ENCODE measurements at places on chromosomes 2 and 18. TPM values are rescaled to one million over a fixed set of nuclear protein-coding genes. Genes with fewer than 3 reads are reported as not detected.

The ATP6V1B1 gene
- not detected for total RNA-seq

The LDLRAD4 gene
- total RNA-seq = 52.0 TPM

The FBLN7 gene
- total RNA-seq = 49.9 TPM

The DTNA gene
- 0.11 TPM for total RNA-seq

The PXDN gene
- total RNA-seq = not detected

The RIT2 gene
- total RNA-seq = not detected

The SMYD1 gene
- total RNA-seq = not detected

GRCh38 chr2:3100386-3100785 lies 277.2 kb downstream of the EIPR1 start:
- no peak for ATAC-seq

GRCh38 chr2:65156041-65156440 lies 26.1 kb upstream of the RAB1A start:
- no peak for ATAC-seq

DNA sequence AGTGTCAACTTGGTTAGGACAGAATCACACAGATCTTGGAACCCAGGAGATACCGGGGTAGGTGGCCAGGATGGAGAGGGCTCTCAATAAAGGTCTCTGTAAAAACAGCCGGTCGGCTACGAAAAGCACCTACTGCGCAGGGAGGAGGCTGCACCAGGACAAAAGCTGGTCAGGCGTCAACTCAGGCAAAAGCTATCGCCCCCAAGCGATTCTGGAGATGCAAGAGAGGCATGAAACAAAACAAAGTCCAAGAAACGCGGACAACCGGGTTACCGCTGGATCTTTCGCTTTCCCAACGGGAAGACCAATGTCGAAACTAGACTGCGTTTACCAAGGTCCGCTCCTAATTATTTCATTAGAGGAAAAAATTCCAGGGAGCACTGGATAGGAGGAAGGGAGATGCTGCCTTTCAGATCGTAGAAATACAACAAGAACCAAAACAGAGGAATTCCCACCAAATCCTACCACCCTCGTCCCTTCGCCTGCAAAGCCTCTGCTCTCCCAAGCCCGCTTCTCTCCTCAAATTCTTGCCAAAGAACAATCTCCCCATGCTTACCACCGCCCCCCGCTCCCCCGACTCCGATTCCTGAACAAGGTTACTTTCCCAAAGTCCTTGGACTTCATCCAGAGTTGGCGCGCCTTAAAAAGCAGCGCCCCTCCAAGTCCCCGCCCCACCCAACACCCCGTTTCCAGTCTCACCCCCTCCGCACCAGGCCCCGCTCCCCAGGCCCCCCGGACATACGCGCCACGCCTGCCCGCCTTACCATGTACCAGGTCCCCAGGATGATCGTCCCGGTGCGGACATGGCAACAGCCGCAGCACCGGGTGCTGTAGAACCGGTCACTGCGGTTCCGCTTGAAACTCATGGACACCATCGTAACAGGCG lies 539 bp downstream of the LAPTM4A start:
- peak; percentile 24 for ATAC-seq

DNA sequence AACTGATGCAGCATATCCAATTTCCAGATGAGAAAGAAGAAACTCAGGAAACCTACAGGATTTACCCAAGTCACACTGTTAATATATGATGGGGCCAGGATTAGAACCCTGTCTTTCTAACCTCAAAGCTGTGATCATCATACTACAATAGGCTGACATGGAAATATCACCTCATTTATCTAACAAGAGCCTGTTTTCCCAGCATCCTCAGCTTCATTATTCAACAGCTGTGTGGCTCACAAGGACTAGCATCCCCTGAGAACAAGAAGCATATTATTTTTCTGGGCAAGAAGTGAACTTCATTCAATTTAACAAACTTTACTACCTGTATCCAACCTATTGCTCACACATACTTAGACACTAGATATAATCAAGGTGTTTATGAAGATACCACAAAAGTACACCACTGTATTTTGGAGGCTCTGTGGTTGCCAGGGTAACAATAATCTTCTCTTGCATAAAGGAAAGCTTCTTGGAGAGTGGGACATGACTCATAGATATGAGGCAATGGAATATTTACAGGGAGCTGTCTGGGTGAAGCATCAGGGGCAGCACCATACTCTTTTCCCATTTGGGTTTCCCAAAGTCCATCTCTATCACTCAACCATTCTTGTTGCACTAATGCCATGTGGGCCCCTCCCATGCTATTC lies 218.2 kb downstream of the RAD51AP2 start:
- no peak for ATAC-seq

DNA sequence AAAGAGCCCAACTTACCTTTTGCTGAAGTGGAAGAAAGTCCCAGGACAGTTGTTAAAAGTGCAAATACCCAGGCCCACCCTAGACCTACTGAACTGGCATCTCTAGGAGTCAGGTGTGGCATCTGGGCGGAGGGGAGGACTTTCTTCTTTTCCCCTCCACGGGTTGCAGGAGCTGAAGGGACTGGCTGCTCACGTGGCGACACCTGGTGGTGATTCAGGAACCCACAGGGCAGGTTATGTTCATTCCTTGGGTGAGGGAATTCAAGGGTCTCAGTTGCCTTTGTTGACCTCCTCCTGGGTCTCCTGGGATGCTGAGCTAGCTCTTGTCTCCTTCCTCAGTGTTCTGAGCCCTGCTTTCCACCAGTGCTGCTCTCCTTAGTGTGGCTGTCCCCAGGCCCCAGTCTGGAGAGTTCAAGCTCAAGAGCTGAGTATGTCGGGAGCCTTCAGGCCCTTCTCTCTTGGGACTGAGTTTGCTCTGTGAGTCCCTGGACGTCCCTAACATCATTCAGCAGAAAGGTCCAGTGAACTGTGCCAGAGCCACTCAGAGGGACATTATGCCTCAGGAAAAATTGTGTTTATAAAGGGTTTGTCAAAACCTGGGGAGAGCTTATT lies 56.9 kb downstream of the DYSF start:
- peak; percentile 65 for ATAC-seq

GRCh38 chr2:16728351-16729136 lies 62.9 kb upstream of the CYRIA start:
- ATAC-seq = peak; percentile 63

DNA sequence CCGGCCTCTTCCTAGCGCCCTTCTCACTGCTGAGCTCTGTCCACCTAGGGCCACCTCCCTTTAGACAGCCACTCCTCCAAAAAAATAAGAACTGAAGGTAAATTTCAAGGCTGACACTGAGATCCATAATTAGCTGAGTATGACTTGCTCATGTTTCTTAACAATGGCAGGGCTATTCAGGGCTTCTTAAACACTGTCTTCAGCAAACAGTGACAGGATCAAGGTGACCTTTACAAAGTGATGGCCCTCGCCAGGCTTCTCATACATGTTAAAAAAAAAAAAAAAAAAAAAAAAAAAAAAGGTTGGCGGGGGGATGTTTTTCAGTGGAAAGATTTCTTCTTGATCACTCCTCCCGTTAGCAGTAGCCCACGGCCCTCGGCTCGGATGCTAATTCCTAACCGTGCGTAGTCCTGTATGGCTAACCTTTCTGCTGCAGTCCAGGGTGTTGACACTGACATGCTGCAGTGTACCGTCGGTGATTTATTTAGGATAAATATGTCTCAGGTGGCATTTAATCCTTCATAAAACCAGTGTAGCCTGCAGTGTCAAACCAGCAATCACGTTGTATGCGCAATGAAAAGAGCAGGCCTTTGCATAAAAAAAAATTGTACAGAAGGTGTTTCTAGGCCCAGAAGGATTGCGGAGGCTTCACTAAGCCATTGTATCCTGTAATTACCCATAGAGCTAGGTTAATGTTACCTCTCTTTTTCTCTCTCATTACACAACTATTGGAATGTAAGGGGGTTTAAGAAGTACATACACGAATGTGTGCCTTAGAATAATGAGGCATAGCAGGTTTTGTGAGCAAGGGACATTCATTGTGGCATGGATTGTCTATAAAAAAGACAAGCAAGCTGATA lies 142.7 kb downstream of the PTGR3 start:
- ATAC-seq = no peak

DNA sequence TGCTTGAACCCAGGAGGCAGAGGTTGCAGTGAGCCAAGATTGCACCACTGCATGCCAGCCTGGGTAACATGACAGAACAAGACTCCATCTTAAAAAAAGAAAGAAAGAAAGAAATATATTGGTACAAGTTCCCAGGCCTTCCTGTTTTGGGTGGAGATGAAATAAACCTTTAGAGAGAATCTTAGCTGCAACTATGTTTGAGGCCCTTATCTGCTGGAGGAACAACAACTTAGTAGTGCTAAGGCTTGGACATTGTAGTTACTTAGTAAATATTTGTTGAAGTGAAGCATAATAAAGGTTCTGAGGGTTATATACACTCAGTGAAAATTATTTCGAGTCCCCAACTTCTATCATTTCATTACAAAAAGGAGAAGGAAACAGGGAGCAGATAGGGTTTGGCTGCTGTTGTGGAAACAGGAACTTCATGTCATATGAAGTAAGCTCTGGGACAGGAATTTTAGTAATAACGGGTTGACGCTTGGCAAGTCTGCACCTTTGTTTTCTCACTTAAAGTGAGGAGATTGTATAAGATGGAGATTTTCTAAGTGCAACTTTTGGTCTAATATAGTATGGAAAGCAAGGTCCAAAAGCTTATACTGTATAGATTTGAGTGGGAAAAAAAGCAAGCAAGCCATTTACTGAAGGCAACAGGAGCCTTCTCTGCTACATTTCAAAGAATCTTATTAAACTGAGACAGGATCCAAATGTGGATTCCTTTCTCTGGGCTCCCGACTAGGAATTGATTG lies 40.0 kb upstream of the AGPS start:
- ATAC-seq = no peak

DNA sequence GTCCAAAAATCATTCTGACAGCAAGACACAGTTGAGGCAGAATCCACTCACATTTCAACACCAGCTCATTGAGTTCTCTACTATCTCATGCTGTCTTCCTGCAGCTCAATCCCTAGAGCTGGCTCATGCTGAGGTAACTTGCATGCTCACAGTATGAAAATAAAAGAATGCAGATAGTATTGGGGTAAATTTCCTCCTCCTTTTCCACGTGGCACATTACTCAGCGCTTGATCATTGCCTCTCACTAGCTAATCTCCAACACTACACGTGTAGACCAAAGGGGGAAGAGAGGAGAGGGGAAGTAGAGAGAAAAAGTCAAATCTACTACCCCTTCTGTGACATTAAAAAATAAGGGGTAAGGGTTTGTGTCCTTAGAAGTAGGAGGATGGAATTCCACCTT lies 300.6 kb downstream of the AFF3 start:
- ATAC-seq = no peak

- no peak for ATAC-seq
Measured at GRCh38 chr2:29033172-29033571, 41.2 kb downstream of the PCARE start.

DNA sequence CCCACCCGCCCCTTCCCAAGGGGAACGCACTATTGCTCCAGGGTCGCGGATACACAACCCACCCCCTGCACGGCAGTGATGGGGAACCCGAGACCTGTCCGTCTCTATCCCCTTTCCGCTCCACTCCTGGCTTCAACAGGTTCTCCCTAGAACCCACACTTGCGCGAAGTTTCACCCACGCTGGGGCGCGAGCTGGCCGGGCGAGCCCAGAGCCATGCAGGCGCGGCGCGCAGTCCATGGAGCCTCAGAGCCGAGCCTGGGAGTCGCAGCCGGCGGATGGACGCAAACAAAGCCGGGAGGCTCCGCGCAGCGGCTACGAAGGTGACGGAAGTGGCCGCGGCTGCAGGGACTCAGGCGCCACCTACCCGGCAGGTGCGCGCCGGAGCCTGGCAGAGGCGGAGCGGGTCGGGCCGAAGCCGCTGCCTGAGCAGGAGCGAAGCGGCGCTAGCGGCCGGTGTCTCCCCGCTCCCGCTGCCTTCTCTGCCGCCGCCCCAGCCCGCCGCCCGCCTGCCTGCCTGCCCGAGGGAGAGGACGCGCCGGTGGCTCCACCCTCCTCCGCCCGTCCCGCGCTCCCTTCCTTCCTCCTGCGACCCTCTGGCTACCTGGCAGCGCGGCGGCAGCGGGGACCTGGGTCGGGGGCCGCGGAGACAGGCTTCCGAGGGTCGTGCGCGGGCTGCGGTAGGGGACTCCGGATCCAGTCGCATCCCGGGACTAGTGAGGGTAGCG lies 14.0 kb downstream of the ALPG start:
- peak; percentile 40 for ATAC-seq

DNA sequence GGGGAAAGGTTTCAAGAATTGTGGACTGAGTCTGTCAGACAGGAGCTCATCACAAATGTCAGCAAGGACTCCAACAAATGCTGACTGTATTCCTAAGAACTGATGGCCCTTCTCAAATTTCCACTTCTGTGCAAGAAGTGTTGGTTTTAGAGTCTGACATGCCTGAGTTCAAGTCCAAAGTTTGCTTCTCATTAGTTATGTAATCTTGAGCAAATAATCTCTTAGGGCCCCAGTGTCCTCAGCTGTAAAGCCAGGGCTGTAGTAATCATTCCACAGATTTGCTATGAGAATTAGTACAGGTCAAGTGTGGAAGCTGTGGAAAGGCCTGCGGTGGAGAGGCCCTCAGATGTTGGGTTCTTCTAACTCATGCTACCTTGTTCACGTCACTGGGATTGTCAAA lies 23.9 kb downstream of the MEP1B start:
- ATAC-seq = no peak

DNA sequence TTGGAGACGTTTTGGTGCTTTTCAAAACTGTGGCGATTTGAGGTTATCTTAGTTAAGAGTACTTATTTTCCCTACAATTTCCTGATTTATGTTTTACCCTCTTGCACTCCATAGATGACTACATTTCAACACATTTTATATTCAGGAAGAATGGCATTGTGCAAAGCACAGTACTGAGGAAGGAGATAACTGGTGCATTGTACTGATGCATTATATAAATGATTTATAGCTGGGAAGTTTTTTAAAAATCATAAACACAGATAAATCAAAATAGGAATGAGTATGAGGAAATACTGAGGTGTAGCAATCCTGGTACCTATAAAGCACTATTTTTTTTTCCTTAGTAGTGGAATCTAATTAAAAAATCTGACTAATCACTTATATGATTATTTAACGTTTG lies 5.6 kb downstream of the REL start:
- ATAC-seq = no peak

DNA sequence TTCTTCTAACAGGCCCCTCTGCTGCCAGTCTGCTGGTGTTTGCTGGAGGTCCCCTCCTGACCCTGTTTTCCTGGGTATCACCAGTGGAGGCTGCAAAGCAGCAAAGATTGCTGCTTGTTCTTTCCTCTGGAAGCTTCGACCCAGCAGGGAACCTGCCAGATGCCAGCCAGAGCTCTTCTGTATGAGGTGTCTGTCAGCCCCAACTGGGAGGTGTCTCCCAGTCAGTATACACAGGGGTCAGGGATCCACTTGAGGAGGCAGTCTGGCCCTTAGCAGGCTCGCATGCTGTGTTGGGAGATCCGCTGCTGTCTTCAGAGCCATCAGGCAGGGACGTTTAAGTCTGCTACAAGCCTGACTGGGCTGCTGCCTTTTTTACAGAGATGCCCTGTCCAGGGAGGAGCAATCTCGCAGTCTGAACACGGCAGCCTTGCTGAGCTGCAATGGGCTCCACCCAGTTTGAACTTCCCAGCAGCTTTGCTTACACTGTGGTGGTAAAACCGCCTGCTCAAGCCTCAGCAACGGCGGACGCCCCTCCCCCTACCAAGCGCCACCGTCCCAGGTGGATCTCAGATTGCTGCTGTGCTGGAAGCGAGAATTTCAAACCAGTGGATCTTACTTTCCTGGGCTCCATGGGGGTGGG lies 29.9 kb downstream of the CHCHD5 start:
- ATAC-seq = no peak

- peak; percentile 41 for ATAC-seq
Measured at GRCh38 chr2:120675460-120676130, 60.1 kb upstream of the GLI2 start.

- ATAC-seq = no peak
Measured at GRCh38 chr2:98898423-98898841, 37.6 kb downstream of the CRACDL start.
